ENCODE measurements at places on chromosomes 5 and 9.

DNA sequence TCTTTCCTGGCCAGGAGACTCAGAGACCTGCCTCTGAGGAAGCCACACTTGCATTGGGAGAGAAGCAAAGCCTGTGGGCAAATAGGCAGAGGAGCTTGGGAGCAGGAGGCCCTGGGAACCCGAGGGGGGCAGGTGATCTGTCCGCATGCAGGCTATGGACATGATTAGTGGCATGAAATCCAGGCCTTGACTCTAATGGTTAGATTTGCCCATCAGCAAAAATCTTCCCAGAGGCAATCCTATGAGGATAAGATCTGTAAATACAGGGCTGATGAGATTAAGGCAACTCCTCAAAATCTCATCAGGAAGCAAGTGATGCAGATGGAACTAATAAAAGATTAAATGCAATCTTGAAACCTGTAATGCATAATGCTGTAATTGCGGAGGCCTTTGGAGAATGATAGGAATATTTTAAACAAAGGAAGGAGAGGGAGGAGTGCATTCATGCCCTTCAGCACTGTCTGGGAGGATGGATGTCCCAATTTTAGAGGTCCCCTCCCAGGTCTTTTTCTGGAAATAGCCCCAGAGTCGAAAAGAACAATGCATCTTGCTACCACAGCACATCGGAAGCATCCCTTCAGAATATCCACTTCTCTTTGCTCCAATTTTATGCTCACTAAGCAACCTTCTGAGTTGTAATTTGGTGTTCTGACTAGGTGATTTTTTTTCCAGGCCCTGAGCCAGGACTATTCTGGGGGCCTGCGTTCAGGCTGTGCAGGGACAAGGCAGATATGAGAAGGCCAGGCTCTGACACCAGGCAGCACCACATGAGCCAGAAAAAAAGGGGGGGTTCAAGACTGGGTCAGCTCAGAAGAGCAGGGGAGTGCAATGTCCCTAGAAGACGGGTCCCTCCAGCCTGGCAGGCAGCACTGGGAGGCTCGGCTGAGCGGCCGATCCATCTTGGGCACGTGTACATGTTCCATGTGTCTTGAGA is 66.5 kb downstream of the MED10 start:
- no peak for DNase-seq

DNA sequence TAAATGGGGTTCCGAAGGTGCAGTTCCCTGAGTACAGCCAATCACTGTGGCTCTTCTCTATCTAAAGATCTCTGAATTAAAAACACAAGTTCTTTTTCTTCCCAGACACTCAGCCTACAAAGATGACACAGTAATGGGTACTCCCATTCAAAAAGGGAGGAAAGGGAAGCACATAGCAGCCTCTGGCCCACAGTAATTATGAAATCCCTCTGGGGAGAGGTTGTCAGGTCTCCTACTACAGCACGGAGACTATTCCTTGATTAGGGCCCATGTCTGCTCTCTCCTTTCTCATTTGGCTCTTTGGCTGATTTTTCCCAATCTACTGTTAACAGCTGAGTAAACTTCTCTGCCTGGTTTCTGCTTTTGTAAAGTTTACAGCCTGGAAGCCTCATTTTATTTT is 62.0 kb upstream of the RANBP3L start:
- DNase-seq: no peak

GRCh38 chr5:62256161-62257019 is 49.6 kb upstream of the KIF2A start:
- no peak for DNase-seq

- no peak for DNase-seq
Observed at GRCh38 chr9:84557751-84558150, 111.8 kb upstream of the NTRK2 start.

- DNase-seq: no peak
Observed at GRCh38 chr5:76494201-76494600, 91.1 kb downstream of the IQGAP2 start.

GRCh38 chr9:10876333-10876732 is 263.5 kb upstream of the PTPRD start:
- DNase-seq: no peak

GRCh38 chr5:179367491-179367890 is 22.2 kb upstream of the ADAMTS2 start:
- no peak for DNase-seq

DNA sequence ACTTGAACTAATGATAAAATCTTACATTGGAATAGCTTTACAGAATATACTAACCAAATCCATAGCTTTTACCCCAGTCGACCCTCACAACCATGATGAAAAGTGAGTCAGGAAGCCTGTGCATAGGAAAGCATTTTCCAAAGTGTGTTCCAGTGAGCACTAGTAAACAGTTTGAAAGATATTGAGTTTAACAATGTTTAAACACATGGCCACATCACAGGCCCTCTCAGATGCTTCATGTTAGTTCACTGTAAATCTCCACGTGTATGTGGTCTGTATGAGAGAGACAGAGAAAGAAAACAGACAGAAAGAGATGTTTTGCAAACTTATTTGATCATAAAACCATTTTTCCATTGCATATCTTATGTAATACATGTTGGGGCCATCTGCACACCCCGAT is 27.0 kb downstream of the PRUNE2 start:
- no peak for DNase-seq

Measured in cortex of kidney (tissue), 1 donor.